ENCODE measurements at places on chromosomes 1 and 21. TPM values are rescaled to one million over a fixed set of nuclear protein-coding genes. Genes with fewer than 3 reads are reported as not detected.

DNA sequence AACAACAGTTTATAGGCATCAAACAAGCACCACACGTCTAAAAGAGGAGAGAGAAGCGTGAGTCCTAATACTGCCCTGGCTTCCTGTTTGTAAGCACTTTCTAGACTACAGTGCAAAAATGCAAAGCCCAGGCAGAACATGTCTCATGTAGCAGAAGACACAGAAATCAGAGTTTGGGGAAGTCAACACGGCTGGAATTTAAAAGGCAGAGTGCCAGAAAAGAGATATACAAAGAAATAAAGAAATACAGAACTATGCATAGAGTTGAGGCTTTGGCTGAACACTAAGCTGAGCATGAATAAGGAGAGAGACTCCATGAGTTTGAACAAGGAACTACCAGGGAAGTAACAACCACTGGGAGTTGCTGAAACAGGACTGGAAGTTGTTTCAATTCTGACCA is 566.6 kb upstream of the NR5A2 start:
- DNase-seq, result no peak

- DNase-seq, result no peak
These were observed 76.0 kb downstream of the CLIC6 start for GRCh38 chr21:34744801-34745200.

- DNase-seq, result no peak
These were observed 187.6 kb upstream of the NRIP1 start for GRCh38 chr21:15252431-15252830.

GRCh38 chr1:229406798-229407197 is 27.1 kb downstream of the ACTA1 start:
- DNase-seq, result peak; percentile 40

Gene DNM3
- total RNA-seq, result 7.1 TPM

Gene FCRL6
- total RNA-seq, result not detected

Gene CRYAA
- not detected for total RNA-seq

All from tongue (tissue), 3 donors.